Cardiac fibroblast (primary cell): ENCODE measurements at places on chromosomes 5 and 9.

GRCh38 chr9:34451545-34451944, 6.8 kb downstream of the FAM219A start:
- no peak for DNase-seq

GRCh38 chr5:135129307-135129706, 95.3 kb upstream of the PITX1 start:
- DNase-seq = no peak

DNA sequence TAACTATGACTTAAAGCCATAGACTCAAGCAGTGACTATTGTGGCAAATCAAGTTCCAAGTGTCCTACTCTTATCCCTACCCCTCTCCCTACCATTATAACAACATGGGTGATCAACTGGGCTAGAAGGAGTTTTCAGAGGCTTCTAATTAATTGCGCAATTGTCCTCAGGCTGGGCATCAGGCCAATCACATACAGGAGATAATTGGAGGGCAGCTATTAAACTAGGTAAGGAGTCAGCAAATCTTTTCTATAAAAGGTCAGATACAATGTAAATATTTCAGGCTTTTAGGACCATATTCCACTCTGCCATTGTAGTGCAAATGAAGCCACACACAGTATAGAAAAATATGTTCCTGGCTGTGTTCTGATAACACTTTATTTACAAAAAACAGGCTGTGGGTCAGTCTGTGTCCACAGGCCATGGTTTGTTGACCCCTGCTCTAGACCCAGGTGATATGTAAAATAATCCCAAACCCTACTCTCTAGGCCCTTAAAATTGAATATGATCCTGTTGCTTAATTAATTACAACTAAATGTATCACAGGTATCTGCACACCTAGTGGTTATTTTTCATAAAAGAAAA, 141.4 kb upstream of the PIK3R1 start:
- peak; percentile 43 for DNase-seq

- DNase-seq = no peak
These were observed 14.4 kb upstream of the DMRT3 start for GRCh38 chr9:962023-962422.

DNA sequence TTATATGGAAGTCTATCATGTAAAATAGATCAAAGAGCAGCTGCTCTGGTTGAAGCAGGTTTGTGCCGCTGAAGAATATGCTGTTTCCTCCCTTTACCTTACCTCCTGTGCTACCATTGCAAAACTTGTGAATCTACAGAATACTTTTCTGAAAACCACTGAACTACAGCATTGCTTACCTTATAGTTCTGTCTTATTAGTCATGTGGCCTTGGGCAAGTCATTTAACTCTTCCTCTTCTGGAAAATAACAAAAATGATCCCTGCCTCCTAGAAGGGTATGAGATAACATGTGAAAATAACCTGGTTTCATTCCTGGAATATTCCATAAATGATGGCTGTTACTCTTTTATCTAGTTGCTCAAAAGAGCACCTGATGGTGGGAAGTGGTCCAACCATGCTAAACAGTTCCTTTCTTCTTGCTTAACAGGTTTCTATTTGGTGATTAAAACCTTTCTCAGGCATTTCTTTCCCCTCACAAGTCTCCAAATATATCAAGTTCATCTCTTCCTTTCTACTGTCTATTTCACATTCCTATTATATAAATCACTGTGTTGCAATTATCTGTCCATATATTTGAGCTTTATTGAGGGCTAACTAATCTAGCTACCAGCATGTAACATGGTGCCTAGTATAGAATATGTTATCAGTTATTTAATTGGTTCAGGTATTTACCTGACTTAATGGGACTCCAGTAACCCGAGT, 15.0 kb downstream of the TRIM32 start:
- no peak for DNase-seq

GRCh38 chr5:115858396-115858795, 16.7 kb downstream of the AP3S1 start:
- no peak for DNase-seq

GRCh38 chr5:38795986-38796741, 49.6 kb upstream of the OSMR start:
- peak; percentile 51 for DNase-seq

DNA sequence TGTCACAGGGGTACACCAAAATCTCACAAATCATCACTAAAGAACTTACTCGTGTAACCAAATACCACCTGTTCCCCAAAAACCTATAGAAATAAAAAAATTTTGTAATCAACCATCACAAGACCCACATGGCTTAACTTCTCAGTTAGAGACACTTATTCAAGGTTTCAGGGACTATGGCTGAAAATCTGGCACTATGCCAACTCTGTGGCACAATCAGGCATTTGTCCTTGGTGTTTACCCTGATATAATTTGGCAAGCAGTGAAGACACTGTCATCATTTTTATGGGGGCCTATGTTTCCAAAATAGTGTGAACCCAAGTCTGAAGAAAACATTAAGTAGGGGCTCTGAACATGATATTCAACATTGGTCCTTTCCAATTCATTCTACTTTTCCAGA, 59.0 kb downstream of the ZNF622 start:
- DNase-seq = no peak

DNA sequence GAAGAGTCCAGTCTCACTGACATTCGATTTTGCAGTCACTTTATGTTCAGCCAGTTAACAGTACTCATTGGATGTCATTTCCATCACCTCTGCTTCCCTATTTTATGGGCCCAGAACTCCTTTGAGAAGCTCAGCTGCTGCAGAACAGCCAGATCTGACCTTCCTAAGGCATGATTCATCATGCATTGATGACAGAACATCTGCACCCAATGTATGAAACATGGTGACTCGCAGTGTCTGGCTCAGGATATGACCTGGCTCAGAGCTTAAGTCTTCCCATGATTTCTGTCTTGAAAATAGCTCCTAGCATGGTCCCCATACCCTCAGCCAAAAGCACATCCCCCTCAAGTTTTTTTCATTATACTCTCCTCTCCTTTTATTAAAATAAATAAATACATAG, 92.6 kb upstream of the TRIM32 start:
- peak; percentile 95 for DNase-seq

- peak; percentile 4 for DNase-seq
These were observed 18.0 kb downstream of the IARS1 start for GRCh38 chr9:92275541-92275940.

GRCh38 chr9:113649054-113649453, 185.5 kb downstream of the RGS3 start:
- peak; percentile 73 for DNase-seq

- no peak for DNase-seq
These were observed 465.9 kb downstream of the CDH9 start for GRCh38 chr5:26572480-26572879.

- no peak for DNase-seq
These were observed 89.1 kb downstream of the NRG2 start for GRCh38 chr5:139954022-139954421.

- DNase-seq = peak; percentile 94
These were observed at the start of gene VCAN for GRCh38 chr5:83471405-83472212. Gene VCAN, plus strand, starts transcription at chr5:83471744. Its CDS starts 11,775 bp downstream, at chr5:83483519.

GRCh38 chr9:15509931-15510788, 610 bp downstream of the PSIP1 start:
- DNase-seq = peak; percentile 32

DNA sequence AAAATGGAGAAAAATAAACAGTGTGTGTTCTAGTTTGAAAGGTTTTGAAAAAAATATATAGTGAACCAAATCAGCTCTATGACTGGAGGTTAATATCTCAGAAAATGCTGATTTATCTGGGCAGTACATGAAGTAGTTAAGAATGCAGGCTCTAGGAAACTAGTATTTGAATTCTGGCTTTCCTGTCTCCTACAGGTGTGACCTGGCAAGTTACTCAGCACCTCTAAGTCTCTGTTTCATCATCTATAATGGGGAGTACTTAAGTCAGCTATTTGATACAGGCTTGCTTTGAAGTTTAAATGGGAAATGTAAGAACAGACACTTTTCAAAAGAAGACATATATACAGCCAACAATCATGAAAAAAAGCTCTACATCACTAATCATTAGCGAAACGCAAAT, 5.2 kb downstream of the GRAMD2B start:
- DNase-seq = no peak

DNA sequence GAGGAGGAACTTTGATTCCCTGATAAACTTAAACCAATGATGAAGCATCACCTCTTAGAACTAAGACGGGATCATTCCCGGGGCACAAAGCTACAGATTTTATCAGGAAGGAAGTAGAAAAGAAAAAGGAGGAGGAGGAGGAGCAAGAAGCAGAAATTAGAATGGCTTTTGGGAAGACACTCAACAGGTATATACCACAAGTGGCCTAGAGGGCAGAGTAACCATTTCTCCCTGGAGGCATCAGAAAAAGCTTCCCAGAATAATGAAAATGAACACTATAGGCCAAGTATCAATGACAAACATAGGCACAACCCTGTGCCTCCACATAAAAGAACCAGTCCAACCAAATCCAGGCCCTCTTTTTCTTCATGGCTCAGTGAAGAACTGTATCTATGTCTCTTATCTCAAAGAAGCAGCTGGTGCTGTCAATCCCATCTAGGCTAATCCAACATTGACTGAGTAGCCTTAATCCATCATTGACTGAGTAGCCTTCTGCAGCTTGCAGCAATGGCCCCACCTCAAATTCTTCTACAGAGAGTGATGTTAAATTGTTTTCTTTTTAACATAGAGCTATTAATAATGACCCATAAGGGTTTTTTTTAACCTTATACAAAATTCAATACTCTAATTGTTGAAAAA, 178.8 kb upstream of the KIF2A start:
- DNase-seq = no peak

GRCh38 chr5:31343946-31344345, 150.5 kb downstream of the CDH6 start:
- DNase-seq = no peak

- DNase-seq = no peak
These were observed 38.5 kb upstream of the AKNA start for GRCh38 chr9:114426046-114426948.

GRCh38 chr5:133790898-133791297, 177.5 kb downstream of the C5orf15 start:
- no peak for DNase-seq

- DNase-seq = no peak
These were observed 131.3 kb downstream of the GLIS3 start for GRCh38 chr9:4168526-4168925.

GRCh38 chr5:73913971-73914370, 288.0 kb downstream of the ARHGEF28 start:
- DNase-seq = no peak

- no peak for DNase-seq
These were observed 2.6 kb downstream of the NKD2 start for GRCh38 chr5:1011226-1011631.

DNA sequence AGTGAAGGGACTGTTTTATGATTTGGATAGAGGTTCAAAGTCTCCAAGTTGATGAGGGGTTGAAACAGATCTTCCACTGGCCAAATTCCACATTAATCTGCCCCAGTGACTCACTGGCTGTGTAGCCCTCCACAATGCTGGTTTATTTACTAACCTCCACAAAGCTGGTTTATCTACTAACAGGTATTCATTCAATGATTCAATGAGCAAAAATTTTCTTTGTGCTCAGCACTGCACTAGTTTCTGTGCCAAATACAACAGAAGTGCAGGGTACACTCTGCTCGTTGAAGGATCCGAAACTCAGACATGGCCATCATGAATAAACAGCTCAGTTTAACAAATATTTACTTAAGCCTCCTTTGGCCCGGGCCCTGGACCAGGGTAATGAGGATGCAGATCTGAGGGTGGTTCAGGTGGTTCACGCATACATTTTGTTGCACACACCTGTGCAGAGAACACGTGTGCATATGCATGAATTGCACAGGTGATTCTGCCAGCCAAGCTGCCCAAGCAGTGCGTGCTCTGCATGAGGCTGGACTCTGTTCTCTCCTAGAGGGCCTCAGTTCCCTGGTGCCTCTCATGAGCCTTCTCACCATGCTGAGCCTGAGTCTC, 71.0 kb downstream of the SH3PXD2B start:
- DNase-seq = peak; percentile 40

- DNase-seq = no peak
These were observed 11.4 kb downstream of the OTULIN start for GRCh38 chr5:14675865-14676300.

DNA sequence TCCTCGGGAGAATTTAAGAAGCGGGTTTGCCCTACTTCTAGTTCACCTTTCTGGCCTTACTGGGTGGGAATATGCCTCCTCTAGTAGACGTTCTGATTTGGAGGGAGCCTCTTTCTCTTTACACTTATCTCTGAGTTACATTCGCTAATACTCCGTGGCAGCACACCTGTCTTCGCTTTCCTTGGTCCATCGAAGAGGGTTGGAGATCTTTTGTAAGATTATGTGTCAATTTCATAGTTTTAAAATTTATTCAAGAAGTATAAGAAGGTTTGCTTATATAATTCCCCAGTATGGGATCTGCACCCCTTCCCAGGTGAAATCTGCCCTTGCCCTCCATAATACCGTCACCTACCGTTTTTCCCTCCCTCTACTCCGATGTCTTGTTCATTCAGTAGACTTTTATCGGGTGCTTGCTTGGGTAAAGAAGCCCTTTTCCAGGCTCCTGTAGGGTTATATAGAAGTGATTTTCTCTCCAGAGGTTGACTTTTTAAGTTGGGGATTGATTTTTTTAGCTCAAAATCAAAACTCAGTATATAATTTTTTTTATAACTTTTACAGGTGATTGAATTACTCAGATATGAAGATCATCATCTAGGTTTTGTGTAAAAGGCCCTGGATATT, 1.1 kb downstream of the GPBP1 start:
- no peak for DNase-seq

GRCh38 chr9:20373263-20373662, 249.0 kb downstream of the MLLT3 start:
- no peak for DNase-seq

DNA sequence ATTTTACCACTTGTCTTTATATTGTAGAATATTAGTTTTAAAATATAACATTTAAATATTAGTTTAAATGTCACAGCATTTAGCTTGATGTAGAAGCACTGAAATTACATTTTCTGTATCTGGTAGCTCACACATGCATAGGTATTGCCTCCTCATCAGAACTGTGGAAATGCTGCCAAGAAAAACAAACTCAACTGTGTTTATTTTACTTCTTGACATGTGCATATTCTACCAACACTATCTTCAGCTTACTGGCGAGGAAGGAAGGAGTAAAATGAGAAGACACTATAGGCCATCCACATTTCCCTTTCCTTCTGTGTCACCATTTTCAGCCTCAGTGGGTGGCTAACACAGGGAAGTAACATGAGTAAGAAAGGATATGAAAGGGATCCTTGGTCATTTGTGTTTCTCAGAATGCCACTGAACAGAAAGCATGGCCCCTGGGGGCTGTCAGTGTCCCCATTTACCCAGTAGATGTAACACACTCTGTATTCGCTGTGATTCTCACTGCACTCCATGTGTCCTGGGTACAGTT, 81.0 kb upstream of the HTR4 start:
- no peak for DNase-seq

- no peak for DNase-seq
These were observed 6.1 kb downstream of the GAS1 start for GRCh38 chr9:86941197-86941596.
